Hypothalamus (tissue), 51 donors: ENCODE measurements at places on chromosomes 12 and 14.

DNA sequence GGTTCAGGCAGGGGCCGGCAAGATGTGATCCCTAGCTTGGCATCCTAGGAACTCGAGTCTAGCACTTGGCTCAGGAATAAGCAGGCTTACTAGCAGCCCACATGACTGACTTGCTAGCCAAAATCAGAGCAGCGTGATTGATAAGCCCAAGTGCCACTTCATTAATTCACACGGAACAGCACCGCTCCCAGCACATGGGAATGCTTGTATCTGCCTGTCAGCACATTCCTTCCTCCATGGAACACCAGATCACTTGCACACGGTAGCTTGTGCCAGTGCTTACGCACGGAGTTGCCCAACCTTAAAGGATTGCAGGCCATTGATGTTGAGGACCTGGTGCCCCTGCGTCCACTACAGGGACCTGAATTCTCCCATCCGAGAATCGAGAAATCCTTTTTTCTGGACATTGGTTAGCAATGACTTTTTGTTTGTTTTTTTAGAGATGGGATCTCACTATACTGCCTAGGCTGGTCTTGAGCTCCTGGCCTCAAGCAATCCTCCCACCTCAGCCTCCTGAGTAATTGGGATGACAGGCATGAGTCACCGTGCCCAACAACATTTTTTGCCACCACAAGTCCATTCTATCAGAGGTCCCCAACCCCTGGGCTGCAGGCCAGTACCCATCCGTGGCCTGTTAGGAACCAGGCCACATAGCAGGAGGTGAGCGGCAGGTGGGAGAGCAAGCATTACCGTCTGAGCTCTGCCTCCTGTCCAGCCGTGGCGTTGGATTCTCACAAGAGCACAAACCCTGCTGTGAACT lies 30.6 kb upstream of the TSPAN9 start:
- DNase-seq, result no peak

DNA sequence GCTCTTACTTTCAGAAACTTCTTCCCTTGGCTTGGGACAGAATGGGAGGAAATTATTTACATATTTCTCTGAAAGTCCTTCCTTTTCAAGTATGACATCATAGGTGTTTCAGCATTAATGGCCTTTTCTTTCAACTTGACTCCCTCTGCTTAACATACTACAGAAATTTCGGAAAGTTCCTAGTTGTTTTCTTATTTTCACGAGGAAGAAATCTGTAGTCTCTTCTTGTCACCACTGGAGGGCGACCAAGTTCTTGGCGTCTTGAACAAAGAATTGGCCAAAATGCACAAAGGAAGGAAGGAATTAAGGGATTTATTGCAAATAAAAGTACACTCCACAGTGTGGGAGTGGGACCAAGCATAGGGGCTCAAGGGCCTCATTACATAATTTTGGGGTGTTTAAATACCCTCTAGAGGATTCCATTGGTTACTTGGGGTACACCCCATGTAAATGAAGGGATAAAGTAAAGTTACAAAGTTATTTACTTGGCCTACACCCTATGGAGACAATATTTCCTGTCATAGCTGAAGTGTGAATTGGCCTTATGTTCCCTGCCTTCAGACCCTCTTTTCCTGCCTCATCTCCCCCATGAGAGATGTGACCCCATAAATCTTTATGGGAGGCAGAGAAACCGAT lies 70.4 kb downstream of the RPL10L start:
- no peak for DNase-seq

GRCh38 chr14:100764471-100765115 lies 37.9 kb downstream of the DLK1 start:
- no peak for DNase-seq

DNA sequence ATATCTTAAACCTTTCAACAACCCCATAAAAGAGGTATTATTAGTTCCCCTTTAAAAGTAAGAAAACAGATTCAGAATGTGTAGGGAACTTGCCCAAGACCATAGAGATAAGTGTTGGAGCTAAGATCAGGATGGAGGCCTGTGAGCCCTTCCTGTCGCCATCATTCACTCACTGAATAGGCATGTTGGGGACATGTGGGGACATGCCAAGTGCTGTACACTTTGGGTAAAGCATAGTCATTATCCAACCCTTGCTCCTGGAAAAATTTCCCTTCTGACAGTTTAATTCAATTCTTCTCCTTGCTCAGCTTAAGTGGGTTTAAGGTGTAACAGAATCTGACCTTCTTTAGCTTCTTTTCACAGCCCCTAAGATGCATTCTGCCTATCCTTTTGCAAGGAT lies 28.0 kb upstream of the C12orf42 start:
- DNase-seq, result no peak

GRCh38 chr12:15555446-15555845 lies 233.1 kb downstream of the PTPRO start:
- no peak for DNase-seq

- no peak for DNase-seq
Measured at GRCh38 chr14:100733152-100733850, 6.6 kb downstream of the DLK1 start.

DNA sequence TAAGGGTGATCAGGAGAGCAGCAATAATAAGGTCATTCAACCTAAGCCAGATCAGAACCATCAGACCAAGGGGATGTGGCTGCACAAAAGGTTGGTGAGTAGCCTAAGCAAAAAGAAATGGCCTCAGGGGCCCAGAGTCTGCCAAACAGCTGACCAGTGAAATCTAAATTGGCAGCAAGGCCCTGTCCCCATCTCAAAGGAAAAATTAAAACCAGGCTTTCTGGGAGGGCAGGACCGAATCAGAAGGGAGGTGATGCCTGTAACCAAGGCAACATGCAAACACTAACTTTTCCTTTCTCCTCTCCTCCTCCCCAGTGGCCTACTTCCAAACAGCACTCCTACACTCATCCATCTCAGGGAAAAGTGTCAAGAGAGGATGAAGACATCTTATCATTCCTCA lies 256.4 kb downstream of the NUAK1 start:
- DNase-seq, result no peak
